ENCODE measurements at places on chromosomes 6 and 20.

DNA sequence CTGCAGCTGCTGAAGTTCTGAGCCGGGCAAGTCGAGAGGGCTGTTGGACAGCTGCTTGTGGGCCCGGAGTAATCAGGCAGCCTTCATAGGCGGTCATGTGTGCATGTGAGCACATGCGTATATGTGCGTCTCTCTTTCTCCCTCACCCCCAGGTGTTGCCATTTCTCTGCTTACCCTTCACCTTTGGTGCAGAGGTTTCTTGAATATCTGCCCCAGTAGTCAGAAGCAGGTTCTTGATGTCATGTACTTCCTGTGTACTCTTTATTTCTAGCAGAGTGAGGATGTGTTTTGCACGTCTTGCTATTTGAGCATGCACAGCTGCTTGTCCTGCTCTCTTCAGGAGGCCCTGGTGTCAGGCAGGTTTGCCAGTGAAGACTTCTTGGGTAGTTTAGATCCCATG lies 21.2 kb upstream of the MAPK13 start:
- DNase-seq: no peak

DNA sequence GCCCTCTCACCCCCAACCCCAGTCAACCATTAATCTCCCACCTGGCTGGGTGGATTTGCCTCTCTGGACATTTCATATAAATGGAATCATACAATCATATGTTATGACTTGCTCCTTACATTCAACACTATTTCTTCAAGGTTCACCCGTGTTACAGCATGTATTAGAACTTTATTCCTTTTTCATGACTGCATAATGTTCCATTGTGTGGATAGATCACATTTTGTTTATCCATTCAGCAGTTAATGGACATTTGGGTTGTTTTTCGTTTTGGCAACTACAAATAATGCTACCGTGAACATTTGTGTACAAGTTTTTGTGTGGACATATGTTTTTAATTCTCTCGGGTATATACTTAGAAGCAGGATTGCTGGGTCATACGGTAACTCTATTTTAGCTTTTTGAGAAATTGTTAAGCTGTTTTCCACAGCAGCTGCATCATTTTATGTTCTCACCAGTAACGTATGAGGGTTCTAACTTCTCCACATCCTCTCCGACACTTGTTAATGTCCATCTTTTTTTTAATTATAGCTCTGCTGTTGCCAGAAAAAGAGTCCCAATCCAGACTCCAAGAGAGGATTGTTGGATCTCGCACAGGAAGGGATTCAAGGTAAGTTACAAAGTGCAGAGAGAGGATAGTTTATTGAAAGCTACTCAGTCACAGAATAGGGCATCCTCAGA lies 15.9 kb upstream of the BNIP5 start:
- no peak for DNase-seq

DNA sequence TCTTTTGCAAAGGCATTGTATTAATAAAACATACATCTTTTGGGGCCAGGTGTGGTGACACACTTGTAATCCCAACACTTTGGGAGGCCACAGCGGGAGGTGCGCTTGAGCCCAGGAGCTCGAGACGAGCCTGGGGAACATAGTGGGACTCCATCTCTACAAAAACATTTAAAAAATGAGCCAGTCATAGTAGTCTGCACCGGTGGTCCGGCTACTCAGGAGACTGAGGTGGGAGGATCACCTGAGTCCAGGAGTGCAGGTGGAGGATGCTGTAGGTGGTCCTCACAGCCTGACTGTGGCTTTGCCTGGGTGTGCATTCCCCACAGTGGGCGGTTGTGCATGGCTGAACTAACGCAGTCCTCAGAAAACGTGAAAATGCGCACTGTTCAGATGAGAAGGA lies 162.5 kb downstream of the DLL1 start:
- peak; percentile 34 for DNase-seq

- DNase-seq: no peak
Observed at GRCh38 chr6:102405860-102406259, 1012.4 kb downstream of the GRIK2 start.

DNA sequence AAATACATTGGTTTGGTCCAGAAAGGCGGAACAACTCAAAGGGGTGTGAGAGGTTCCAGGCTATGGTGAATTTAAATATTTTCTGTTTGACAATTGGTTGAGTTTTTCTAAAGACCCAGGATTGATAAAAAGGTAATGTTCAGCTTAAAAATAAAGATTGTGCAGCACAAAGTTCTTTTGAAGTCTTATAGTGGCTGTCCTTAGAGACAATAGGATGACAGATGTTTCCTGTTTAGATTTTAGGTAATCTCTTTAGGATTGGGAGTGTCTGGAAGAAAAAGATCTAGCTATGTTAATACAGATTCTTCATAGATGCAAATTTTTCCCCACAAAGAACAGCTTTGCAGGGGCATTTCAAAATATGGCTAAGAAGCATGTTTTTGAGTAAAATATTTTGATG lies 119.7 kb downstream of the GRIK2 start:
- no peak for DNase-seq

GRCh38 chr20:20733943-20734342 lies 21.5 kb upstream of the RALGAPA2 start:
- DNase-seq: peak; percentile 44

GRCh38 chr6:148578489-148578814 lies 168.4 kb upstream of the UST start:
- no peak for DNase-seq

DNA sequence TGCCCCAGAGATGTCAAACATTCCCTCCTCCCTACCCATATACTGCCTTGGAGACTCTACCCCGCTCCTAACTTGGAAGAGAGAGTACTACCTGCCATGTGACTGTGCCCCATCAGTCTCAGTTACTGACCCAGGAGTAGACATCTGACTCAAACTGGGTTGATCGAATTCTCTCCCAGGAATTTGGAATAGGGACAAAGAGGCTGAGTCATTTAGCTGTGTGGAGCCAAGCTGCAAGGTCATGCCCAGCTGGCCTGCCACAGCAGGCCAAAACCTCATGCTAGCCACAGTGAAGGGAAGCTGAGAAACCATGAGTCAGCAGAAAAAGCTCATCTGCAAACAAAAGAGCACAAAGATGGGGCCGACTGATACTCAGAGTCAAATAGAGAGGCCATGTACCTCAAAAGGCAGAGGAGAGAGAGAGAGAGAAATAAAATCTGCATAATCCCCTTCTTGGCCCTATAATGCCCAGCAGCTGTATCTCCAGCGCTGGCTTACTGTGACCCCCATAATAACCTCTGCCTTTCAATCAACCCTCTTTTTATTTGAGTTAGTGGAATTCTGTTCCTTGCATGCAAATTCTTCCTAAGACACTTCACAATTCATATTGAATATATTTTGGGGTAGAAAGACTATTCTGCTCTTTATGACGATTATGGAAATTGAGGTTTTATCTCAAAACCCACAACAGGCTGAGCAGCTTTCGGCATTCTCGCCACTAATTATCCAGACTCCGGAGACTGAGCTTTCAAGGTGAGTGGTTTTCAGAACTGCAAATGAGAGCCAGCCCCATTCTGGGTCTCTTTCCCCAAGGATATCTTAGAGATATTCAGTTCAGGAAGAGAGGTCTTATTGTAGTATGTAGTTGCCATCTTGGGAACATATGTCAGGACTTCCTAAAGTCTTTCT lies 21.4 kb upstream of the AKIRIN2 start:
- peak; percentile 82 for DNase-seq

- no peak for DNase-seq
Observed at GRCh38 chr20:42598581-42598980, 591.1 kb downstream of the PTPRT start.

DNA sequence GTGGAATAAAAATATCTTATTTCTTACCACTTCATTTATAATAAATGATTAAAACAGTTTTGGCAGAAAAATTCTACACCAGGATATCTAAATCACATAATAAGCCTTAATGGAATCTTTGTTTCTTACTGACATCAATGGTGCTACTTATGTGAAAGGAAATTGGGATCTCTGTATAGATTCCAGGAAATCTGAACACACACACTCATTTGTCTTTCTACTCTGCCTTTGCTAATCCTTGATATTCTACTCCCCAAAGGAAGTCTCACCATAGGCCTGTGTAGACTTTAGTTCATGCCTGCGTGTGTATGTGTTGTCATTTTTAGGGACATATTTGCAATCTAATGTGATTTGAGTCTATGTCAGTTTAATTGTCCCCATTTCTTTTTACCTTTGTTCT lies 7.9 kb downstream of the ADGRB3 start:
- DNase-seq: no peak

GRCh38 chr20:63831993-63832686 lies 1.1 kb upstream of the ZBTB46 start:
- DNase-seq: no peak

DNA sequence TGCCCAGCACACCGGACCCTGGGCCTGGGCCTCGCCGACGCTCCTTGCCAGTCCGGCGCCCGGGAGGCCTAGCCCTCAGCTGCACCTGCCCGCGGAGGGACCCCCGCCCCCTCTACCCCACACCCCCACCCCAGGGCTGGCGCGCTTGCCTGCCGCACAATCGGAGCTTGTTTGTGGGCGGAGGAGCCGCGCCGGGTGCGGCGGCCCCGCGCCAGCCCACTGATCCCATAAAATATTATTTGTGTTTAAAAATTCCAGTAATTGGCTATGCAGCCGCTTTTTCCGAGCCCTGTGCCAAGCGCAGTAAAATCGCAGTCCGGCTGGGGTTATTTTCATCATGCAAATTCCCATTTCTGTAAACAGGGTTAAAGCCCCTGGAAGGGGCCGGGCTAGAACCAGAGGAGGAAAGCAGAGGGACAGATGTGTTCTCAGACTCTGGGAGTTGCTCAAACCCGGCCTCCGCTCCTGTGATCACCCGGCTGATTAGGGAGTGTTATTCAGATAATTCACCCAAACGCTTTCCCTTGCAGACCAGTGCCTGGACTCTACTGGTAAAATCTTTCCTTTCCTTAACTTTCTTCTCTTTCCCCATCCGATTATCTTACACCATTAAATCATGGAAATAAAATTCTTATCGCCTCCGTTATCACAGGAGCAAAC lies 93.1 kb downstream of the NCR2 start:
- DNase-seq: no peak

DNA sequence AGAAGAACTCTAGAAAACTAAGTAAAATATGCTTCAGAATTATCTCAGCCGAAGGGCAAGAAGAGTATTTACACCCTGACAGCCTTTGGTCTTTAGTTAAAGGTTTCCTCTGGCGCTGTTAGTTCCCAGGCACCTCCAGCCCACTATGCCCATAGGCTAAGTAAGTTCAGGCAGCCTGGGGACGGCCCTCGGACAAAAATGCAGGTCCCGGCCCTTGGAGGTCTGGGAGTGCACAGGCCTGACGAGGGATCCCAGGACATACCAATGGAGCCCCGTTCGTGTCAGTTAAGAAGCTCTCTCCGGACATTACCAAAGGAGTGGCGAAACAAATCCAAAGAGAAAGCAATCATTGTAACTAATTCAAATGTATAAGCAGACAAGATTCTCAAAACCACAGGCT lies 311.8 kb downstream of the CD83 start:
- no peak for DNase-seq
